AG09309 (cell line): ENCODE measurements at places on chromosomes 7 and 10.

GRCh38 chr7:116240024-116240668, 29.8 kb downstream of the TES start:
- no peak for DNase-seq

DNA sequence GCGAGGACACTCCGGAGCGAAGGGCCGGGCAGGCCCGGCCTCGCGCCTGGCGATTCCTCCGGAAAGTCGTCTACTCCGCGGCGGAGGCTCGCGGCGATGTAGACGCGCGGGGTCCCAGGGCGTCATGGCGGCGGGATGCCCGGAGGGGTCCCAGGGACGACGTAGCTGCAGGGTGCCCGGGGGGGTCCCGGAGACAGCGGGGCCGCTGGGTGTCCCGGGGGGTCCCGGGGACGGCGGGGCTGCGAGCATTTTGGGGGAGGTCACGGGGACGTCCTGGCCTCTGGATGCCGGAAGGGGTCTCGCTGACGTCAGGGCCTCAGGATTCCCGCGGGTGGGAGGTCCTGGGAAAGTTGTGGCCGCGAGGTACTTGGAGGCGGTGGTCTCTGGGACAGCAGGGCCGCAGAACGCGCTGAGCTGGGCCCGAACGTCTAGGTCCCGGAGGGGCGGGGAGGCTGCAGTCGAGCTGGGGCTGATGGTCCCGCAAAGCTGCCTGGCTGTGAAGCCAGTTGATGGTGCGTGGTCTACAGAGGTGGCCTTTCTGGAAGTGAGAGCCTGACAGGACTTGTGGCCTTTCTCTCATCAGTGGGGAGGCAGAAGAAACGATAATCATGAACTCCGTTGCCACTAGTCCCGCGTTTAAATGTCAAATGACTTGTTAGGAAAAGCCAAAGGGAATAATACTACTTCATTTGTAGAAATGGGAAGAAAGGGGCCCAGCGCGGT, 637 bp downstream of the HSPA14 start:
- DNase-seq: no peak

DNA sequence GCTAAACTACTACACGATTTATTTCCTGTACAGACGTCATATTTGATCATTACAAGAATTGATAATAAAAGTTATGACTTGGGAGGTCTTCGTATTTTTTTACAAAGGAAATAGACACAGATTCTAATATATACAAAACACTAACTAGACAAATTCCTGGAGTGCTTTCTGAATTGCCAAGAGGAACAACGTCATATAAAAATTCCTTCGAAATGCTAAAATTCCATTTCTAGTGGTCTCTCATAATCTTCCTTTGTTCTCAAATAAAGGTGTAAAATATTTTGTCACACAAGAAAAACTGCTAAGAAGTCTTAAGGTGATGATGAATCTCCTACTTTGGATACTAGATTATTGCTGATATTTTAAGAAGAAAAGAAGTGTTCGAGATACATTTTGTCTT, 85.4 kb downstream of the CDK6 start:
- DNase-seq: no peak

- no peak for DNase-seq
Observed at GRCh38 chr10:91474009-91474408, 63.9 kb downstream of the HECTD2 start.

- DNase-seq: no peak
Observed at GRCh38 chr10:107918171-107918570, 753.7 kb upstream of the SORCS1 start.

- DNase-seq: no peak
Observed at GRCh38 chr7:29808075-29808801, 1.9 kb downstream of the WIPF3 start.

DNA sequence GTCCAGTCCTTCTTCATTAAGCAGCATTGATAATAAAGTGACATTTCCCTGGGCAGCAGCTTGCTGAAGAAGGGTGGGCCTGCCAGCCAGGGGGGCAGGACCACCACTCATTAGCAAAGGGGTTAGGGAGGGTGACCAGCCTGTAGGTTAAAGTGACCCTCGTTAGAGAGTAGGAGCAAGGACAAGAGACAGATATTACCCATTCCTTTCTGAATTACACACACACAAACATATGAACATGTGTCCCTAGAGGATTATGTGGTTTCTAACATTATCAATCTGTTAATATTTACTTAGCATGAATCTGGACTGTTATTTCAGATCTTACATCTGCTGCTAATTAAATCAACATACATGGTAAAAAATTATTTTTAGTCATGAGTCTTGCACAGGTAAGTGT, 88.9 kb downstream of the CTTNBP2 start:
- no peak for DNase-seq

DNA sequence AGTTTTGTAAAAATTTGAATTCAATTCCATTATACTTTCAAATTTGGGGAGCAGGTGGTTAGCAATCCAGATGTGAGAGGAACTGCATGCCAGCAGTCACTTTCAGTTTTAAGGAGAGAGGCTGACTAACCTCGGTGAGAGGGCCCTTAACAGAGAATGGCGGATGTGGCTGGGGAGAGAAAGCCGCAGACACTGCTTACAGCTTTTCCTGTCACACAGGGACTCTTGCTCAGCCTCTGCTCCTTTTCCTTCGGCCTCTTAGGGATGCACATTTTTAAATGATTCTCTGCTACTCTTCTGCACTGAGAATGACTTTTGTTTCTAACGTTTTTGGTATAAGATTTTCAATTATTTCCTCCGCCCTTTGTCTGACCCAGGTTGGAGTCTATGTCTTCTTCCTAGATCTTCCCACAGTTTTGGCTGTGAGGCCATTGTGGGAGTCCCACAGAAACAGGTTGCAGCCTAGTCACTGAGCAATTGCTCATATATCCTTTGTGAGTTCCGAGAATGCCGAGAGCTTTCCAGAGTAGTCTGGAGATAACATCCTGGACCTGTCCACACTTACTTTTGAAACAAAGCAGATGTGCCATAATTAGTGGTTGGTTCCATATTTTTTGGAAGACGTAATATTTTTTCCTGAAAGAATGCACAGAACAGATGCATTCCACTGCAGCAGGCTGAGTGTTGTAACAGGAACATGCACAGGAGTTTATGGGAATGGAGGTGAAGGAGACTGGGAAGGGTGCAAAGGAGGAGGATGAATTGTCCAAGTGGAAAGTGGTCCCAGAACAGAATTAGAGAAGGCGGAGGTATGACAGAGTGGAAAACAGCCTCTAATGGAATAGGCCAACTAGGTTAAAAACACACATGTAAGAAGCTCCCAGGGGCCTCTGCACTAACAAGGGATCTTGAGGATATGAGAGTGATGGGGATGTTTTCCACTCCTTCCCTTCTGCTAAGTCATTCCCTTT, 168.0 kb upstream of the ZNF32 start:
- DNase-seq: peak; percentile 89

DNA sequence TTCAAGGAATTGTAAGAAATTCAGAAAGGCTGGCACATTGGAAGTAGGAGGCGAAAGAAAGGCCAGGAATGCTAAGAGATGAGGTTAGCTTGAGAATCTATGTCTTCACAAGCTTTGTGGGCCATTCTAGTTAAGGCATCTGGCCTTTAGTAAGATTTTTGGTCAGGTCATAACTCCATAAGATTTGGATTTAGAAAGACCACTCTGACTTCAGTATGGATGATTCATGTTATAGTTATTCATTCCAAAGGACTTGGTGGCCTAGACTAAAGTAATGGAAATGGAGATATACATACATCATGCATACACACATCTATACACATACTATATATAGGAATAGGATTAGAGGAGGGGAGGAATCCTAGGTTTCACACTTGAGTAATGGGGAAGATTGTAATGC, 77.5 kb downstream of the SEPTIN7 start:
- DNase-seq: no peak

DNA sequence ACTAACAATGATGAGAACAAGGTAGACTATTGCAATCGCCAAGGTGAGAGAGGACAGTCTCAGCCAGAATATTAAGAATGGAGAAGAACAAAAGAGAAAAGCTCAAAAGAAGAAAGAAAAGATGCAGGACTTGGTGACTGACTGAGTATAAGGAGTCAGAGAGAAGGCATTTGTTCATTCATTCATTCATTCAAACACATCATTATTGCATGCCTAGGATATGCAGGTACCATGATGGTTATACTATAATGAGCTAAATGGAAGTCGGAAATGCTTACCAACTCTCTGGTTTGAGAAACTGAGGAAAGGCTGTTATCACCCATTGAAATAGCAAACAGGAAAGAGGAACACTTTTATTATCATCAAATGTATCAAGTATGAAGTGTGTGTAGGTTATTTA, 180.7 kb downstream of the IMMP2L start:
- DNase-seq: no peak

DNA sequence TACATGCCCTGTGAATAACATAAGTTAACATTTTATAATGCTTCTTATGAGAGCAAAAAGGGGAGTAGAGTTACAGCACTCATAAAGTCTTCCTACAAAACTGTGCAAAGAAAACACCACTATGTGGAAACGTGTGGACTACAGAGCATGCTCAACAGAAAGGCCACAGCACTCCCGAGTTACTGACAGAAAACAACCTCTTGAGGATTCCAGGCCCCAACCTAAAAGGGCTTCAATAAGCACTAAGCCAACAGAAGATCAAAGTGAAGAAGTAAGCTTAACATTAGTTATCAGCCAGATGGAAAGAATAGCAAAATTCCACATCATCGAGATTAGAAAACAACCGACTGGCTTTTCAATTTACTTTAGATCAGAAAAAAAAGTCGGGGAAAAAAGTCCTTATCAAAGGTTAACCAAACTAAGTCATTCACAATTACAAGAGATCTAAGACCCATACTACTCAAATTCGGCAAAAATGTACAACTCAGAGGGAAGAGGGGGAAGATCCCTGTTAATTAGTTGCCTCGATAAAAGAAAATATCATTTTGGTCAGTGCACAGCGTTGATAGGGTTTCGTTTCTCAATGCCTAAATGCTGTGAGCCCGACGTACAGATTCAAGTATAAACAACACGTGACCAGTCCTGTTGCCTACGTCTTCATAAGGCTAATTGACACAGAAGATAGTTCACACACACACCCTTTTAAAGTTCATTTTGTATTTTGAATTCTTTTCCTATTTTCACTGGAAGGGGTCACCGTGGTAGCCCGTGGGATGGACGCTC, 1.4 kb downstream of the KBTBD2 start:
- no peak for DNase-seq

GRCh38 chr7:137878333-137878961, 31.7 kb upstream of the DGKI start:
- no peak for DNase-seq

- no peak for DNase-seq
Observed at GRCh38 chr7:40015790-40016296, 65.8 kb downstream of the CDK13 start.

GRCh38 chr10:100341953-100342626, 4.9 kb upstream of the SCD start:
- DNase-seq: no peak

GRCh38 chr10:123966896-123967231, 75.3 kb upstream of the CPXM2 start:
- DNase-seq: no peak

DNA sequence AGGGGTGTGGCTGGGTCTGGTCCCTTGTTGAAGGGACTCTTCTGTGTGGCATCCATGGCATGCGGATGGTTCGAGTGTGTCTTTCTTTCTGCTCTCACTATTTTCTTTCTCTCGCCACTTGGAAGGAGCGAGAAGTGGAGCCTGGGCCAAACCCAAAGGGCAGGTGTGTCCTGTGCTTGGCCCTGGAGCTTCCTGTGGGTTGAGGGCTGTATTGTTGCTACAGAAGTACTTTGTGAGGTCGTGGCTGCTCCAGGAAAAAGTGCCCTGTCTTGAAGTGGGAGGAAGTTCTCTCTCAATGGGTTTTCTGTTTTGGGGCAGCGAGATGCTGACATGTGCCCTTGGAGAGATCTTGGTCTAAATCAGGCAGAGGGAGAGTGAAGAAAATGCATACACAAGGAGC, 72.0 kb downstream of the DOCK1 start:
- DNase-seq: no peak

DNA sequence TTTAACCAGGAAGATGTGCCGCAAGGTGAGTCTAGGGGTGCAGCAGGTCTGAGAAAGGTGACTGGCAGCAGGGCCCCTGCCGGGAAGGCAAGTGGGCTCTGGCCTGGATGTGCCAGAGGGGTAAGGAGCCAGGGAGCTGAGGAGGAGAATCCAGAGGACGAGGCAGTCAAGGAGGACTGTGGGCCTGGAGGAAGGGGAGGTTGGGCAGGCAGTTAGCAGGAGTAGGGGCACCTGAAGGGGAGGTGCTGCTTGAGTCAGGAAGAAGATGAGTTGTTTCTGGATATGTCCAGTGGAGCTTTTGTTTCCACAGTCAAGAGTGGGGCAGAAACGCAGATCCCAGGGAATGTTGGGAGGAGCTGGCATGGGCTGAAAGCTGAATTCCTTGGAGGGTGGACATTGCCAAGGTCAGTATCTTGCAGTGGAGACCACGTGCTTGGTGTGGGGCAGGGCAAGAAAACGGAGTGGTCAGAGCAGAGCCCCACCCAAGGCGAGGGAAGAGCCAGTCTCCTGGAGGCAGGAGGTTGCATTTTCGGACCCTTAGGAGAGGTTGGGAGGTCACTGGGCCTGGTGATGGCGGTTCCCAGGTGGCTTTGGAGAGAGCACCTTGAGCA, 34.0 kb downstream of the MINDY4 start:
- DNase-seq: no peak

DNA sequence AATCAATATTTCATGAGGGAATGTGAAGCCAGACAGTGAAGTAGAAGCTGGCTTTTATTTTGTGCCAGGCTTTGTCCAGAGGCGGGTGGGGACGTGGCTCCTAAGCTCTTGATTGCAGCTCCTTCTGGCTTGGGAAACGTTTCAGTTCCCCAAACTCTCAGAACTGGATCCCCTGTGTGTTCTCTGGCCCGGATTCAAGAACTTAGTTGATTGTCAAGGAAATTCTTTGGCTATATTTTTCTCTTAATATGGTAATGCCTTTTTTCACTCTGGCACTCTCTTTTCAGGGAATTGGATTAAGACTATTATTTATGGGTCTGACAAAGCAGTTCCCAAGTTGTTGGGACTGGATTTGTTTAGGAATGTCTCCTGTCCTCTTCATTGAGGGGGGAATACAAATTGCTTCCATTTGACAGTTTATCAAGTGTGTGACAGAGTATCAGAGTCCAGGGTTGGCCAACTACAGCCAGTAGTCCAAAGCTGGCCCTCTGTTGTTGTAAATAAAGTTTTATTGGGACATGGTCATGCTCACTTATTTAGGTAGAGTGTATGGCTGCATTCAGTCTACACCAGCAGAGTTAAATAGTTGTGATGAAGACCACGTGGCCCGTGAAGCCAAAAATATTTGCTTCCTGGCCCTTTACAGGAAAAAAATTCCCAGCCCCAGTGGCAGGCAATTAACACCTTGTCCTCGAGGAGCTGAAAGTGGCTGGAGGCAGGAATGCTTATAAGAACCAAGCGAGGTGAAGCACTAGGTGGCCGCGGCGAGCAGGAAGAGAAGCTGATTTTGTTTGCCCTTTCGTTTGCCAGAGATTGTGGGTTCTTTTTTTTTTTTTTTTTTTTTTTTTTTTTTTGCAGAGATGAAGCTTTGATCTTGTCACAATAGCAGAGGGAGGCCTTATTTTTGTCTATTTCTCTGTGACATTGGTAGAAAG, 34.3 kb downstream of the HTRA1 start:
- DNase-seq: no peak

GRCh38 chr7:156473476-156474240, 166.9 kb upstream of the RNF32 start:
- no peak for DNase-seq

GRCh38 chr7:14376711-14377110, 387.2 kb upstream of the ETV1 start:
- no peak for DNase-seq
